ENCODE measurements at places on chromosomes 7 and 10.

DNA sequence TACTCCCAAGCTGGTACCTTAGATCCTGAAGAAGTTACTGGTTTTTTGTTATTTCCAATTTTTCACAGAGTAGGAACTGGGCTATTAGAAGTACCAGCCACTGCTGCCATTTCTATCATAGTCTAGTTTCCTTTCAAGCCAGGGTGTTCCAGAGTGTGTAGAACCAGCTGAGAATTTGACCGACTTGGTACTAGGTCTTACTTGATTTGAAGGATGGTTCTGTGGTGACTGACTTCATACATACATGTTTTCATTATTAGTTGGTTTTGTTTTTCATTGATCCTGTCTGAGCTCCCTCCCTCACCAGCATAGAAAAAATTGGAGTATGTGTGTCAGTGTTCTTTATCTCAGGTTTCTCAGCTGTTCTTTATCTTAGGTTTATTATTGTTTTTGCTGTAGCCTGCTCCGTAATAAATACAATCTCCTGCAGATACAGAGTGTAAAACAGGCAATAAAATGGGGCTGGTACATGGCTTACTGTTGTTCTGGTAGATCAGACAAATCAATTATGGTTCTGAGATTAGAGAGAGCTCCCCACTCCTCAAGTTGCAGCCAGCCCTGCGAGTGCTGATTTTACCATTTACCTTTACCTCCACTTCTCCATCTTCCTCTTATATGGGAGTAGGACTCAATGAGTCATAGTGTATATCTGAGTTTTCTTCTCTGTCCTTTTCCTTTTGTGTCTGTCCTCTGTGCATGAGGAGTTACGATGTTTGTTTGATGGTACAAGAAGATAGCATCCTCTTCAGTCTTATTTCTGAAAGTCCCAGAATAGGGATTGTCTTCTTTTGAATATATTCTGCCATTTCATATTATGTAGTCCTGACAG lies 122.6 kb downstream of the LRRC4 start:
- DNase-seq = no peak

- DNase-seq = no peak
These were observed 54.6 kb downstream of the AFAP1L2 start for GRCh38 chr10:114349522-114350215.

GRCh38 chr7:72429316-72429715 lies 17.2 kb upstream of the CALN1 start:
- no peak for DNase-seq

DNA sequence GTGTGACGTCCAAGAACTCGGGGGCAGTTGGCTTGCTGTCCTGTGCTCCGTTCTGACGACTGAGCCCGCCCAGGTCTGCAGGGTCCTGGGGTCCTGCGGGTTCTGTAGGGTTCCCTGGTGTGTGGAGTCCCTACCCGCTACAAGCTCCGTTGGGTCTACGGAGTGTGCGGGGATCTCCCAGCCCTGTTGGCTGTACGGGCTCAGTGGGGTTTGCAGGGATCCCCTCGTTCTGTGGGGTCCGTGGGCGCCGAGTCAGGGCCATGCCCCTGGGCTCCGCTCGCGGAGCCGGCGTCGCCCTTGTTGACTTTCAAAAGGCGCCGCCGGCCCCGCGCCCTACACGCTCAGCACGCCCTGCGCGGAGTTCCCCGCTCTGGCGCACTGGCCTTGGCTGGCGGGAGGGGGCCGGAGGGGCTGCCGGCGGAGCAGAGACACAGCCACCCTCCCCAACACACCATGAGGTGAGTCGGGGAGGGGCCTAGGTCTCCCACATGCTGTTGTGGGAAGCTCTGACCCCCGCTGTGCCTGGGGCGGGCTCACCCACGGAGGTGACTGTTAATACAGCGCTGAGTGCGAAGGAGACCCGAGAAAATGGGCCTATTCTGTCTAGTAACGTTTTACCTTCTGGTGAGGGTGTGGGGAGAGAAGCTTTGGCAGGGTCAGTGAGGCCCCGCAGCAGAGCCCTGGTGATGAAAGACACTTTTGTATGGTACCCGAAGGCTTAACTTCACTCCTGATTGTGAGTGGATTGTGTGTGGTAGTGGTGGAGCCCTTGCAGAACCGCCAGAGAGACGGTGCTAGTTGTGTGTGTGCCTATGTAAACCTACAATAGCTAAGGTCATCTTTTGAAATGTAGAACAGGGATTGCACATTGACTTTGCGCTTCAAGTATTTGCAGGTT lies 8.1 kb downstream of the TASOR2 start:
- peak; percentile 58 for DNase-seq

- DNase-seq = no peak
These were observed 15.3 kb upstream of the AKR1C1 start for GRCh38 chr10:4947635-4948596.

GRCh38 chr7:142740786-142741185 lies 8.5 kb upstream of the PRSS1 start:
- no peak for DNase-seq

GRCh38 chr7:102107474-102108104 lies 179.1 kb upstream of the SH2B2 start:
- no peak for DNase-seq

DNA sequence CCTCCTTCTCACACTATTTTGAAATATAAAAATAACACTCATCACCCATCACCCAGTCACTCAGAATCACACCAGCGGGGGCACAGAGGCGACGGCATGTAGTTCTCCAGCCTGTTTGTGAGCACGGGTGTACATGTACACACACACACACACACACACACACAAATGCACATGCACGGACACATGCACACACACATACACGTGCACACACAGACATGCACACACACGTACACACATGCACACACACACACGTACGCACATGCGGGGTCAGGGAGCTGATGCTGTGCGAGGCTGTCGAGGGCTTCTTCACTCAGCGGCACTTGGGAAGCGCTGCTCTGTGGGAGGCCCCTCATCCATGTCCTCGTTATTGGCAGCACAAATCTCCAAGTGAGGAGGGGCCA lies 178.8 kb downstream of the ELFN1 start:
- DNase-seq = no peak

- DNase-seq = no peak
These were observed 99.3 kb downstream of the CDC14C start for GRCh38 chr7:49023345-49024328.

DNA sequence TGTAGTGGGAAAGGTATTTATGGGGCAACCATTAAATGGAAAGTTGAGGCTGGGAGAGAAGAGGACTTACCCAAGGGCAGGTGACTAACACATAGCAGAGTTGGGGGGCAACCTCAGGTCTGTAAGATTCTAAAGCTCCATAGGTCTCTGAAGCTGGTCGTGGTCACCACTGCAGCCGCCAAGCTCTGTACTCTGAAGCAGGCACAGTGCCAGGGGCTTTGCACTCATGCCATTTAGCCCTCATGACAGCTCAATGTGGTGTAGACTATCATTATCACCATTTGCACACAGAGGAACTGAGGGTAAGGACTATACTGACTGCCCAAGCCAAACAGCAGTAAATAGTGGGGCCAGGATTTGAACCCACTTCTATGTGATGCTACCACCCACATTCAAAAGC lies 32.5 kb upstream of the TMEM273 start:
- no peak for DNase-seq

- no peak for DNase-seq
These were observed 117.0 kb downstream of the ADCY1 start for GRCh38 chr7:45691155-45691656.
